ENCODE measurements at places on chromosomes 11 and 22.

- DNase-seq = no peak
Measured at GRCh38 chr22:43343670-43344519, 723 bp upstream of the SCUBE1 start.

DNA sequence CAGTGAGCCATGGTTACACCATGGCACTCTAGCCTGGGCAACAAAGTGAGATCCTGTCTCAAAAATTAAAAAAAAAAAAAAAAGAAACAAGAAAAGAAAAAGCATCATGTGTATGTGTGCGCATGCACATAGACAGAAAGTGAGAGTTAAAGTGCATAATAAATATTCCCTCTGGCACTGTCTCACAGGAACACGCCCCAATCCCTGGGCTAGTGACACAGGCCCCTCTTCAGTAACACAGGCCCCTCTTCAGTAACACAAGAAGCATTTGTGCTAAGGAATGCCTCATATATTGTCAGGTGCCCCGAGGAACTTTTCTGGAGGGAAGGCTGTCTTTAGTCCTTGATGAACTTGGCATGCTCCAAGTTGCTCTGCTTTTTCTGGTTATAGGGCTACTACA, 57.5 kb downstream of the RPL27A start:
- no peak for DNase-seq

DNA sequence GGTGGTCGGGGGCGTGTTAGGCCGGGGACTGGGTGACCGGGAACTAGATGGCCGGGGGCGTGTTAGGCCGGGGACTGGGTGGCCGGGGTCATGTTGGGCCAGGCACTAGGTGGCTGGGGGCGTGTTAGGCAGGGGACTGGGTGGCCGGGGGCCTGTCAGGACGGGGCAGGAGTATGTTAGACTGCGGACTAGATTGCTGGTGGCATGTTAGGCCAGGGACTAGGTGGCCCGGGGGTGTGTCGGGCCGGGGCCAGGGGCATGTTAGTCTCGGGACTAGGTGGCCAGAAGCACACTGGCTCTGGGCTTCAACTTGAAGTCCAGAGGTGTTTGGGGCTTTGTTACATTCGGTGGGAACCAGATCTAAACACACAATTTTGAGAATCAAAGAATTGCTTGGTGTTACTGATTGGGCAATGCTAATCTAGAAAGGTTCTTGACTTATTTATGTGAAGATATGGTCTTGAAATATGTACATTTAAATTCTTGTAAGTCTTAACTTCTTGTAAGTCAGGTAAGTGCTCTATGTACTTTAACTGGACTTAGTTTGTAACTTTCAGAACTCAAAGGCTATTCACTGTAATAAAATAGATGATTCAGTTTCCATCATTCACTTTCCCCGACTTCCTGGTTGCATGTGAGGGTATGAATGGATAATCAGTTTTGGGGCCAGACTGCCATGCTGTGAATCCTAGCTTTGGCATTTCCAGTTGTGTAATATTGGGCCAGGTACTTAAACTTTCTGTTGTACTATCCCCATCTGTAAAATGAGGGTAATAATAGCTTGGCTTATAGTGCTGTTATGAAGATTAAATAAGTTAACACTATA, 1.1 kb downstream of the EXT2 start:
- peak; percentile 48 for DNase-seq

- no peak for DNase-seq
Measured at GRCh38 chr11:10990160-10990559, 132.3 kb upstream of the ZBED5 start.

DNA sequence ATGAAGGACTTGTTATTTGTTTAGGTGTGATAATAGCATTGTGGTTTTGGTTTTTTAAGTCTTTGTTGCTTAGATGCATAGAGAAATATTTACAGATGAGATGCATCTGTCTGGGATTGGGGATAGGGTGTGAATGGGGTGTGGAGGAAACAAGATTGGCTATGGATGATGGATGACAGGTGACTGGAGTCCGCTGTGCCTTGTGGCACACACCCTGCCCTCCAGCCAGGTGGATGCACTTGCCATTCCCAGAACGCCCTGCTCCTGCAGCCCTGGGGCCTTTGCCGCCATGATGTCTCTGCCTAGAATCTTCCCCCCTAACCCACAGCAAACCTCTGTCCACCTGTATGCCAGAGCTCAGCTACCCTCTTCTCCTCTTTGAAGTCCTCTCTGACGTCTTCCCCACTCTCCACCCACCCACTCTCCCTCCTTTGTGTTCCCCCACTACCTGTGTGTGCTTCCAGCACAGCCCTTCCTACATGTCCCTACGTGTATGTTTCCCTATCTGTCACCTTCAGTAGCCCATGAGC, 54.7 kb downstream of the WNT11 start:
- no peak for DNase-seq

DNA sequence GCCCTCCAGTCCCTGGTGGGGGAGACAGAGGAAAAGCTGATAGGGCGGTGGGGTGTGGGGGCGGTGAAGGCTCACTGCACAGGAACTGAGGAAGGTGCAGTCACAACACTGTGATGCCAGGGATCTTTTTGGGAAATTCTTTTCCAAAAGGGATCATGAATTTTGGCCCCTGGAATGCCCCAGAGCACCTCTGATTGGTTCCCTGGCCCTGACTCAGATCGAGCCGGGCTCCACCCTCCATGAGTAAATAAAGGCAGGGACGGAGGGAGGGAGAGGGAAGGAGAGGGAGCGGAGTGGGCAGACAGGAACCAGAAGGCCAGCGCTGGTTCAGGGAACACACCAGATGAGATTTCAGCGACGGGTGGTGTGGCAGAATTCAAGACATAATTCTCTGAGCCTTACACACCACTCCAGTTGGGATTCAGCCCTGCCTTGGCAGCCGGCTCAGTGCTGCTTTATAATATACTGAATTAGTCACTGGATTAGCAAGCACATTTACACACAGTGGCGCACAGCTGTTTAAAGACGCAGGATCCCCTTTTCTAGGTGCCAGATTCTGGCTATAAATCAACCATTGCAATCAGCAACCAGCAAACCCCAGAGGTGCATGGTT, 80.3 kb downstream of the ETS1 start:
- DNase-seq = no peak

DNA sequence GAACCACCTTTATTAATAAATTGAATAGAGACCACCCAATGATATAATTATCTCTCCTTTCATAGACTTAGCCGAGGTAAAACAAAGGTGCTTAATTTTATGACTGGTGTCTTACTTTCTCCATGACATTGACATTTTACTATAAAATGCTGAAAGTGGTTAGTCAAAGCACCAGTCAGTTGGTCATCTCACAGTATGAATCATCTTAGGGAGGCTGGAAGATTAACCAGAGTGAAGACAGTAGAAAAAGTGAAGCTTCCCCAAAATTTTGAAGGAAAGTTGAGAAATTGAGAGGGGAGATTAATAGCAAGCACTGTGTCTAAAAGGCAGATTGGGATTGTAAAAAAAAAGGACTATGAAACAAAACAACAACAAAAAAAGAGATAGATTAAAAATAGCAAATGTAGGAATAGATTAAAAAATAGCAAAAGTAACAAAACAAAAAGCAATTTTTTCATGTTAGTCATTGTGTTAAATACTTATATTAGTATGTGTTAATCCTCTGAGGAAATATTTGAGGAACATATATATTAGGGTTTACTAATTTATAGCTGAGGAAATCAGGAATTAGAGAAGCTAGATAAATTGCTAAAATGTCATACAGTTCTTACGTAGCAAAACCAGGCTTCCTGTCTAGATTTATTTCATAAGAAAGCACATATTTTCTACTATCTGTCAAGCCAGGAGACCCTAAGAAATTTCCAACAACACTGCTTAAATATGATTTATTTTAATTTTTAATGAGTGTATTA, 557.3 kb upstream of the ANO5 start:
- DNase-seq = no peak

- DNase-seq = no peak
Measured at GRCh38 chr11:74123008-74123448, 47.8 kb downstream of the C2CD3 start.

GRCh38 chr22:17063411-17064106, 21.2 kb upstream of the IL17RA start:
- peak; percentile 62 for DNase-seq

- peak; percentile 72 for DNase-seq
Measured at GRCh38 chr22:24805790-24806662, at the start of gene SGSM1. TSS of gene SGSM1 (plus strand) at chr22:24806211. CDS start at chr22:24806326, 115 bp downstream.

DNA sequence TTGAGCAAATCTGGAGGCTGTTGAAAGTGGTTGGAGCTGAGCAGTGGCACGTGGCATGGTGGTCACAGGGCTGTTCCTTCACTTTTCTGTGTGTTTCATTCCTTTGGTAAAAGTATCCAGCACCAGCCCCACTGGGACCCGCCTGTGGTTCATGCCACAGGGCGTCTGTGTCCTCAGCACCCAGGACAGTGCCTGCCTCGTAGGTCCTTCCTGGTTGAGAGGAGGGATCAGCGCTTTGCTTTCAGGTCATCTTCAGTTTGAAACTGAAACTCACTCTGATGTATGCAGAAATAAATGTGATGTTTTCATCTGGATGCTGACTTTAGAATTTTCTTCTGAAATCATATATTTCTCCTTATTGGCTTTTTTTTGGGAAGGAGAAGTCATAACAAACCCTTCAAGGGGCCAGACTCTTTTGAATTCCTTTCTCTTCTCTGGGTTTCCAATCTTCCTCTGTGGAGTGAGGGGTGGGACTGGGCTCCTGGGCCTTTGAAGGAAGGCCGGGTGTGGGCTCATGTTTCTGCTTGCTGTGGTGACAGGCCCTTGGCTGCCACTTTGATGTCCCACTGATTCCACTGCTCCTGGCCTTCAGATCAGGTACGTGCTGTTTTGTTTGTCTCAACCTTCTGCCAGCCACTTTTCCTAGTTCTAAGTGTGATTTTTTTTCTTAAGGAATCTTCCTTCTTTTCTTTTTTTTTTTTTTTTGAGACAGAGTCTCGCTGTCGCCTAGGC, 26.2 kb downstream of the TBC1D22A start:
- no peak for DNase-seq

DNA sequence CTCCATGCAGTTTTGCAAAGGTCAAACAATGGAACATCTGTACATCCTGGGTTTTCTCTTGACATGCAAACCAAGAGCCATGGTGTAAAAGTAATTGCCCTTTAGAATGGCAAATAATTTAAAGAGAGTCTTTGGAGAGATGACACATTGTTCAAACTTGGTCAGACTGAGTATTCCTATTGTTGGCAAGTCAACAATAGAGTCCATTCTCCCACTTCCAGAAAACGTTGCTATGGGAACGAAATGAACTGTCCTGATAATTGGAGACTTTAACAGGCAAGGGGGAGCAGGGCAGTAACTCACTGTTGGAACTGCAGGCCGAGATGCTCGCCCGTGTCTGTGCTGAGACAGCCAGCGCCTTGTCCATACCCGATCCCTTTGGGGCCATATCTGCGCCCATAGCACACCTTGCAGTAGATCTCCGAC, 13.9 kb downstream of the CSRP3 start:
- no peak for DNase-seq

DNA sequence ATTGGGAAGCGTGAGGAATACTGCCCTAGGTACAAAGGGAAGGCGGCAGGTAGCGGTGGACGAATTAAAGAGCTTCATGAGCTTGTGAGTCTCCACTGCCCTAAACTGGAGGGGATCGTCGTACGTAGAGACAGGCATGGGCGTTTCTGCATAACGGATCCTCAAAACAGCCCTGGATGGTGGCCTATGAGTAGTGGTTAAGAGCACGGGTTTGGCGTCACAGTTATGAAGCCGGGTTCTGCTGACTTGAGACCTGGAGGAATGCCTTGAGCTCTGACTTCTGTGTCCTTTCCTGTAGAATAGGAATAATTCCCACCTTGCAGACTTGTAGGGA, 335 bp downstream of the TMEM138 start:
- DNase-seq = peak; percentile 75

- DNase-seq = peak; percentile 76
Measured at GRCh38 chr22:43446916-43447315, 35.1 kb downstream of the MPPED1 start.

- DNase-seq = no peak
Measured at GRCh38 chr11:15865212-15865987, 490.9 kb downstream of the SOX6 start.

GRCh38 chr11:109791337-109791736, 301.9 kb upstream of the ZC3H12C start:
- peak; percentile 50 for DNase-seq

- DNase-seq = no peak
Measured at GRCh38 chr22:49933236-49934159, 15.1 kb downstream of the CRELD2 start.

- DNase-seq = no peak
Measured at GRCh38 chr11:69654001-69654659, 13.2 kb downstream of the CCND1 start.

GRCh38 chr11:91664521-91664920, 560.1 kb upstream of the FAT3 start:
- no peak for DNase-seq
